Right lobe of liver (tissue), 6 donors: ENCODE measurements at places on chromosomes 11 and 22.

DNA sequence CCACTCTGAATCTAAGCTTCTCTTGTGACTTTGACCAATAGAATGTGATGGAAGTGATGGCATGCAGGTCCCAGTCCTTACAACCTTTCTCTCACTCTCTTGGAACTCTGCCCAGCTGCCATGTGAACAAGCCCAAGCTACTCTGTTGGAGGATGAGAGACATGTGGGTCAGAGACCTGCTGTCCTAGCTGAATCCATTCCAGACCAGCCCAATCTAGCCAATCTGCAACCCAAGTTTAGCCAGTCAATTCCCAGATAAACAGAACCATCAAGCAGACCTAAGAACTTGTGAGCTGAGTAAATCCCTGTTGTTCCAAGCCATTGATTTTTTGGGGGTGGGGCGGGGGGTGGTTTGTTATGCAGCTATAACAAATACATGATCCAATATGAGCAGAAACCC is 69.2 kb upstream of the GRK3 start:
- no peaks in the 10 kb centered on the region for H3K27me3 ChIP-seq
- no peak overlapping the region for H3K27ac ChIP-seq
- DNase-seq: peak; percentile 68
- H3K4me3 ChIP-seq: no peak overlapping the region
- H3K4me1 ChIP-seq: peaks cover 13% of the 10 kb centered on the region

GRCh38 chr11:72981971-72982685 is 160.0 kb downstream of the FCHSD2 start:
- H3K4me3 ChIP-seq: no peak overlapping the region
- no peaks in the 10 kb centered on the region for H3K4me1 ChIP-seq
- peak overlapping the region; percentile 2 for H3K27ac ChIP-seq
- no peaks in the 10 kb centered on the region for H3K36me3 ChIP-seq
- H3K27me3 ChIP-seq: no peaks in the 10 kb centered on the region
- DNase-seq: no peak

DNA sequence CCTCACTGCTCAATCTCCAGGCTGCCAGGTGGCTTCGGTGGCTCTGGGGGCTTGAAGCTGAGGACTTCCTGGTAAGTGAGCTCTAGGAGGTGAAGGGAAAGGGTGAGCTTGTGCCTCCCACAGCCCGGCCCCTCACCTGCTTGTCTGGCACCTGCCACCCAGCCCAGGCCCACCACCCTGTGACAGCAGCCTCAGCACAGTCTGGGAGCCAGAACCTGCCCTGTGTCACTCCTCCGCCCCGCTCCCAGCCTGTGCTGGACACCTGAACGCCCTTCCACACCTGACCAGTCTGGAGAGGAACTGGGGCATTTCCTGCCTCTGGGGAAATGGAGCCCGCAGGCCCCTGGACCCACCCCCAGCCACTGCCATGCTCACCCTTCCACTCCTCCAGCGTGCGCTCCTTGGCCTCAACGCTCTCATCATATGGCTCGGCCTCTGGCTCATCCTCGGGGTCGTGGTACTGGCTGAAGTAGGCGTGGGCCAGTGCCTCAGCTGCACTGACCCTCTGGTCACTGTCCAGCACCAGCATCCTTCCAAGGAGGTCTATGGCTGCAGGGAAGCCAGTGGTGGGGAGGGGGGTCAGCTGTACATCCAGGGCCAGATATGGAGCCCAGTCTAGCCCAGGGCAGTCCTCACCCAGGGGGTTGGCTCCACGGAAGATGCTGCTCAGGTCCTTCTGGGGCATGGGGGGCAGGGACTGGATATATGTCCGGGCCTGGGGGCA is 3.6 kb upstream of the MAPK12 start:
- no peaks in the 10 kb centered on the region for H3K27me3 ChIP-seq
- DNase-seq: no peak
- no peak overlapping the region for H3K4me3 ChIP-seq
- no peak overlapping the region for H3K27ac ChIP-seq
- H3K36me3 ChIP-seq: no peaks in the 10 kb centered on the region
- H3K4me1 ChIP-seq: peaks cover 33% of the 10 kb centered on the region

DNA sequence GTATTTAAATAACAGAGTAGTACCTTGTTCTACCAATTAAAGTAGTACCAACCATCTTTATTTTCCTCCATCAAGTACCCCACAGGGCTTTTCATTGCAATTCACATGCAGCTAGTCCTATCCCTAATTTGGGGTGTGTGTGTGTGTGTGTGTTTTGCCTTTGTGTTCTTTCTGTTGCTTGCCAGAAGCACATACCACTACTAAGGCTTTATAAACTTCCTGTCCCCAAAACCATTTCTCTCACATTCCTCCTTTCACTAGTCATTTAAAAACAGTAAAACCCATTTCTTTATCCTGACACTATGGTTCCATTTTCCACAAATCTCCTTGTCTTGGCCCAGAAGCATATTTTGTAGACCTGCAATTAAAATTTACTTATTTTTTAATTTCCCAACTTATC is 54.6 kb downstream of the SLC36A4 start:
- H3K4me3 ChIP-seq: no peak overlapping the region
- no peaks in the 10 kb centered on the region for H3K36me3 ChIP-seq
- H3K4me1 ChIP-seq: no peaks in the 10 kb centered on the region
- H3K27ac ChIP-seq: no peak overlapping the region

GRCh38 chr11:32216749-32217148 is 125.9 kb downstream of the RCN1 start:
- no peak overlapping the region for H3K27ac ChIP-seq
- no peak for DNase-seq
- no peaks in the 10 kb centered on the region for H3K4me1 ChIP-seq
- no peak overlapping the region for H3K4me3 ChIP-seq
- H3K36me3 ChIP-seq: no peaks in the 10 kb centered on the region
- no peaks in the 10 kb centered on the region for H3K27me3 ChIP-seq

- no peaks in the 10 kb centered on the region for H3K27me3 ChIP-seq
- no peak overlapping the region for H3K27ac ChIP-seq
- no peaks in the 10 kb centered on the region for H3K4me1 ChIP-seq
- H3K4me3 ChIP-seq: no peak overlapping the region
These were observed 76.3 kb downstream of the NTM start for GRCh38 chr11:131446590-131447275.

GRCh38 chr22:31097941-31098631 is 9.3 kb downstream of the SELENOM start:
- no peak overlapping the region for H3K27ac ChIP-seq
- no peaks in the 10 kb centered on the region for H3K36me3 ChIP-seq
- no peaks in the 10 kb centered on the region for H3K4me1 ChIP-seq

DNA sequence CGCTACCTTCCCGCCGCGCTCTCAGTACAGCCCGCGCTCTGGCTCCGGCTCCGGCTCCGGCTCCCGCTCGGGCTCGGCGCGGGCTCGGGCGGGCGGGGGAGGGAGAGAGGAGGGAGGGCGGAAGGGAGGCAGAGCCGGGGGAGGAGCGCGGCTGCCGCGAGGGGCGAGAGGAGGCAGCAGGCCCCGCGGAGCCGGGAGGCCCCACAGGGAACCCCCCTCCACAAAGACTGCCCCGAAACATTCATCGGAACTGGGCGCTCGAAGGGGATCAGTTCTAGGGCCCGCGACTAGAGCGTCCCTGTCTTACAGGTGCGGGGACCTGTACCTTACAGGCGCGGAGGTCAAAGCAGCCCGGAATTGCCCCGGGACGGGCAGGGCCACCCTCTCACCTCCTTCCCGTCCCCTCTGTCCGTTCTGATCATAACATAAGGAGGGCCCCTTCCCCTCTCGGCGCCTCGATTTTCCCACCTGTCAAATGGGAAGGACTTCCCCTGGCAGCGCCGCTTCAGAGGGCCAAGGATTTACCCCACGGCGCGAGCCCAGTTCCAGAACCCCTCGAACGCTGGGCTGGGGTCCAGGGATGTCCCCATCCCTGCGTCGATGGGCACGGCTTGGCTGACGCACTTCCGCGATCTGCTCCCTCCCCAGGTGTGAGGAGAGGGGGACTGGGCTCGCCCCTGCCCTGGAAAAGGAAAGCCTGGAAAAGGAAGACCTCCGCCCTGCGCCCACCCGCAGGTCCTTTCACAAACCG is at the start of gene SHISA8:
Gene SHISA8, minus strand, starts transcription at position 40 of the 751 bp plus-strand sequence. CDS start 407 bp downstream, outside the sequence.
- peaks cover 41% of the 10 kb centered on the region for H3K27me3 ChIP-seq
- no peaks in the 10 kb centered on the region for H3K4me1 ChIP-seq
- peak; percentile 56 for DNase-seq
- H3K4me3 ChIP-seq: peak within 1 kb of the TSS; percentile 33
- H3K36me3 ChIP-seq: no peaks in the 10 kb centered on the region

DNA sequence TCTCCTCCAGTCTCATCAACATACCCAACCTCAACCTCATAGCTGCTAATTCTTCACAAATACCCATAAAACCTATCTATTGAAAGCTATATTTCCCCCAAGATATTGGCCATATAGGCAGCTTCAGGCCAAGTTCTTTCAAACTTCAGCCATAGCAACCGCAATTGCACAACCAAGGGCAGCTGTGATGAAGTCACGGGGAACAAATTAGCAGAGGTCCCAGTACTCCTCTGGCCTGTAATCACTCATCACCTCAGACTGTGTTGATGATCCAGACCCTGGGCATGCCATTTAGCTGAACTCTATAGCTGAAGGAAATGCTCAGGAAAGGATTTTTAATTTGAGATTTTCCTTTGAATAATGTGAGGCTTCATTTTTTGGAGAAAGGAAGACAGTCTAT is 84.1 kb downstream of the SLC1A2 start:
- no peak overlapping the region for H3K27ac ChIP-seq
- no peaks in the 10 kb centered on the region for H3K36me3 ChIP-seq
- no peaks in the 10 kb centered on the region for H3K27me3 ChIP-seq
- DNase-seq: no peak

DNA sequence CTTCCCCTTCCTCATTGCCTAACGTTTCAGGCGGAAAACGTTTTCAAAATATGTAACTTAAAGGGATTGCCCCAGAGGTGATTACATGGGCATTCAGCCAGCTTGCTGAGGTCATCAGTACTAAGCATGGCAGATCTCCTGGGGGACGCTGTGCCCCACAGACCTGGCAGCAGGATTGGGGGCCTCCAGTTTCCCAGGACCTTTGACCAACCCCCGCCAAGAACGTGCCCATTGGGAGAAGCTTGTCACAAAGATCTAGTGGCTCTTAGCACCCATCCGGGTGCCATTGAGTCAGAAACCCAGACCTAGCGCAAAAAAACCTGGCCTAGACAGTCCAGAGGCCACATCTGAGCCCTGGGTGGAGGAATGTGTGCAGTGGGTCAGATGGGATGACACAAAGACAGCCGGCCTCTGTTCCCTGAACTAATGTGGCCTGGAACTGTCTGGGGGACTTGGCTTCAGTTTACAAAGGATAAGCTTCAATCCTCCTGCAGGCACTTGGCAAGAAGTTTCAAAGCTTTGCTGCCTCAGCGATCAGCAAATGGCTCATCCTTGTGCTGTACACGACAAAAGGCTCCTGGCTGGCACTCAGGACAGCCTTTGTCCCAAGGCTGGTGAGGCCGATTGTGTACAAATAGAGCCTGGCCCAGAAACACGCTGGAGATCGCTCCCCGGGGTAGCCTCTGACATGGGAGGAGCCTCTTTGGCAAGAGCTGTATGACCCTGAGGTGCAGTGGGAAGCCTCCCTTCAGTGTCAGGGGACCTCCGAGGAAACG is 9.5 kb downstream of the C1QTNF6 start:
- H3K4me1 ChIP-seq: peaks cover 21% of the 10 kb centered on the region
- H3K27ac ChIP-seq: peak overlapping the region; percentile 37
- no peaks in the 10 kb centered on the region for H3K36me3 ChIP-seq
- no peak overlapping the region for H3K4me3 ChIP-seq
- peak; percentile 87 for DNase-seq

- H3K36me3 ChIP-seq: no peaks in the 10 kb centered on the region
- peak overlapping the region; percentile 50 for H3K27ac ChIP-seq
- H3K27me3 ChIP-seq: no peaks in the 10 kb centered on the region
- H3K4me1 ChIP-seq: peaks cover 23% of the 10 kb centered on the region
These were observed 38.5 kb upstream of the ARFGAP3 start for GRCh38 chr22:42895541-42895981.

GRCh38 chr22:49726701-49727101 is 101.0 kb downstream of the BRD1 start:
- no peak overlapping the region for H3K27ac ChIP-seq
- no peaks in the 10 kb centered on the region for H3K4me1 ChIP-seq
- no peaks in the 10 kb centered on the region for H3K36me3 ChIP-seq
- no peaks in the 10 kb centered on the region for H3K27me3 ChIP-seq

DNA sequence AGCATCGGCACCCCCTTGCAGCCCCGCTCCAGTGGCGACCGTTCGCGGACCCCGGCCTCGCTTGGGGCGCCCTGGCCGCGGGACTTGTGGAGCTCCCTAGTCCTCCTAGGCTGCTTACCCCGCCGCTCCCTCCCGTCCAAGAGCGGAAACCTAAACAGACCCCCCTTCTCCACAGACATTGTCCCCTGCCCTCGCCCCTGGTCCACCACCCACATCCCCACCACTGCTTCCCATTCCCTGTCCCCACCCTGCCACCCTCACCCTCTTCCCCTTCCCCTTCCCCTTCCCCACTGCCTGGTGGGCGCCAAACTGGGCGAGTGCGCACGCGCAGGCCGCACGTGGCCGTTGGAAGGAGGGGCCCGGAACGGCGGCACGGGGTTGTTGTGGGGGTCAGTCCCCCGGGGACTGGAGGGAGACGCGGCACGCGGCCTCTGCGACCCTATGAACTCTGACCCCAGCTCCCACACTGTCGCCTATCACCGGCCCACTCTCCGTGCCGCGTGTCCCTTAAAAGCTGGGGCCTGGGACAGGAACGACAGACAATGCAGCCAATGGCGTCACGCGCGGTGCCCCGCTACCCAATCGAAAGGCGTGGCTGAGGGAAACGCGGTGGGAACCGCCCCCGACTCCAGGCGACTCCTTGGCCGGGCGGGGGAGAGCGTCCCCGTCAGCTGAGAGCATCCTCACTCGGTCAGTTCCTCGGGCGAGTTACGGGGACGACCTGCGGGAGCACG is at the start of gene SNX32:
Gene SNX32, plus strand, starts transcription at position 667 of the 734 bp plus-strand sequence. CDS start 103 bp downstream, outside the sequence.
- no peaks in the 10 kb centered on the region for H3K27me3 ChIP-seq
- no peaks in the 10 kb centered on the region for H3K36me3 ChIP-seq
- H3K27ac ChIP-seq: no peak within 1 kb of the TSS
- no peaks in the 10 kb centered on the region for H3K4me1 ChIP-seq
- H3K4me3 ChIP-seq: peak within 1 kb of the TSS; percentile 53

DNA sequence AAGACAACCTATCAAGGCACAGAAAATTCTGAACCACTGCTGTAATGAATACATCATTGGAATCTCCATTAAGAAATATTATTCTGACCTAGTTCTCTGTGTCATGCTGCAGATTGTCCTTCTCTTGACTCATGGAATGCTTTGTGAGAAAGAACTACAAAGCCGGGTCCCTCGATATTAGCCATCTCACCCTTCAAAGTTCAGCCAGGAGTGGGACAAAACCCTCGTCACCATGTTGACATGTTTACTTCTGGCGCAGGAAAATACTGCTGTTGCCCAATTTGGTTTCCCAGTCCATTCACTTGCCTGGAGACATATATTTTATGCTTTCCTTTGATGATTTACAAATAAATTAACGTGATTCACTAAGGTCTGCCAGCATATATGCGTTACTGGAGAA is 10.9 kb upstream of the WT1 start:
- no peak overlapping the region for H3K27ac ChIP-seq
- H3K27me3 ChIP-seq: no peaks in the 10 kb centered on the region
- no peaks in the 10 kb centered on the region for H3K36me3 ChIP-seq
- DNase-seq: no peak
- H3K4me3 ChIP-seq: no peak overlapping the region
